ENCODE measurements at places on chromosomes 6 and 20.

- no peak for DNase-seq
These were observed 3.2 kb downstream of the PRRT1 start for GRCh38 chr6:32148289-32149091.

GRCh38 chr6:35980991-35981645 is 43.3 kb downstream of the SLC26A8 start:
- DNase-seq, result no peak

DNA sequence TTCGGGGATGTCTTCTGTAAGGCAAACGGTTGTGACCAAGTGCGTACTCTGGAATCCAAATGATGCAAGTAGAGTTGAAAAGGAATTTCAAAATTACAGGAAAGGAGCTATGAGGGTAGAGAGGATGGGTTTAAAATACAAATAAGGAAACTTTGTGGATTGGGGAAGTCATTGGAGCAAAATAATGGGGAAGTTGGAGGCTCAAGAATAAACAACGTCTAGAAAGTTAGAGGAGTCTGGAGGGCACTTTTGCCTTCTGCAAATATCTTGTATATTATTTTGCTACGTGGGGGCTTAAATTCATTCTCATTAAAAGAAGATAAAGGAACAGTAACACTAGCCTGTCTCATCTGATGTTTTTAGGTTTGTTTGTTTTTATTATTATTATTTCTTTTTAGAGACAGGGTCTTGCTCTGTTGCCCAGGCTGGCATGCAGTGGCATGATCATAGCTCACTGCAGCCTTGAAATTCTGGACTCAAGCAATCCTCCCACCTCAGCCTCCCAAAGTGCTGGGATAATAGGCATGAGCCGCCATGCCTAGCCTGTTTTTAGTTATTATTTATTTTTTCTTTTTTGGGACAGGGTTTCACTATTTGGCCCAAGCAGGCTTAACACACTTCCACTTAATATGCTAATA is 55.0 kb upstream of the TNFAIP3 start:
- DNase-seq, result no peak

DNA sequence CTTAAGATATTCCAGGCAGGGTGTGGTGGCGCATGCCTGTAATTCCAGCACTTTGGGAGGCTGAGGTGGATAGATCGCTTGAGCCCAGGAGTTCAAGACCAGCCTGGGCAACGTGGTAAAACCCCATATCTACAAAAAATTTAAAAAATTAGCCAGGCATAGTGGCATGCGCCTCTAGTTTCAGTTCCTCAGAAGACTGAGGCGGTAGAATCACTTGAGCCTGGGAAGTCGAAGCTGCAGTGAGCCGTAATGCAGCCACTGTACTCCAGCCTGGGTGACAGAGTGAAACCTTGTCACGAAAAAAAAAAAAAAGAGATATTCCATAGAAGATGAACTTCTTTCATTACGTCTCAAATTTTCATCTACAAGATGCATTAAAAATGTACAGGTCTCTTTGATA is 46.7 kb upstream of the ISM1 start:
- no peak for DNase-seq

DNA sequence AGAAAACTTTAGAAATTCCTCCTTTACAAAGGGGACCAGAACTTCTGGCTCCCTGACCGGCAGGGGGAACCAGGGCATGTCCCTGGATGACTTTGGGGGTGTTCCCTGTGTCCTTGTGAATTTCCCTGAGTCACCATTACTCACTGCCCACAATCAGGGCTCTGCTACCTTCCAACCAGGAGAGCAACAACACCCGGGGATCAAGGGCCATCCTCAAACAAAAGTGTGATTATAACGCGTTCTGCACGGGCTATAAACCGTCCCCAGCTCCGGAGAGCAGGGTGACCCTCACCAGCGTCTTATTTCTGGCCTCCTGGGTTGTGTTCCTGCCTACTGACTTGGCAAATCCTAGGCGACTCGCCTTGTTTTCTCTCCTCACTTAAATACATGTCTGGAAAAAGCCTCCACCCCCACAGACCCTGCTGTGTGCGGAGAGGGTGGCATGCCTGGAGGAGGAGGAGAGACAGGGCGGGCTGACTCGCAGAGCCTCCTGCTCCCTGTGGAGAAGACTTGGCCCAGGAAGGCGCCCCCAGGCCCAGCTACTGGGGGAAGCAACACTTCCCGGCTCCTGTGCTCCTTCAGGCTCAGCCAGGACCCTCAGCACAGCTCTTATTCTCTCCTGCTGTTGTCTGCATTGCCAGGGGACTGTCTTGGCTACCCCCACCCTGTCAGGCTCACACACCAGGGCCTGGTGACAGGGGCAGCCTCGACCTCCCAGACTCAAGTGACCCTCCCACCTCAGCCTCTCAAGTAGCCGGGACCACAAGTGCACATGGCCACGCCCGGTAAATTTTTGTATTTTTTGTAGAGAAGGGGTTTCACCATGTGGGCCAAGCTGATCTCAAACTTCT is 54.1 kb downstream of the FGD2 start:
- peak; percentile 96 for DNase-seq

- no peak for DNase-seq
These were observed 20.3 kb upstream of the KCNK16 start for GRCh38 chr6:39342692-39343395.

DNA sequence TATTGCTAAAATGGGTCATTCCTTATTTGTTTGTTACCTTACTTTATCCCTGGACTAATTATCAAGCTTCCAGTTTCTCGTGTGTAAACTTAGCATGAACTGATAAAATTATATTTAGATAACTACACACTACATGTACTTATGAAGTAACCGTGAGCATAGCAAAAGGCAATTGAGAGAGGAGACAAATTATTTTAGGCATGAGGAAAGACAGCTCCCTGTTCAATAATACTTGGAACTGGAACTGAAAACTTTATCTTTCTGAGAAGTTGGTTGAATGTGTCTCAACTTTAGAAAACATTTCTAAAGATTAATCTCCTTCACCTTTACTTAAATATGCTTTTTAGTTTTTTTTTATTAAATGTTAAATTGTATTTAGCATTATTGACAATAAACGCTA is 11.4 kb downstream of the CRISP3 start:
- DNase-seq, result no peak

DNA sequence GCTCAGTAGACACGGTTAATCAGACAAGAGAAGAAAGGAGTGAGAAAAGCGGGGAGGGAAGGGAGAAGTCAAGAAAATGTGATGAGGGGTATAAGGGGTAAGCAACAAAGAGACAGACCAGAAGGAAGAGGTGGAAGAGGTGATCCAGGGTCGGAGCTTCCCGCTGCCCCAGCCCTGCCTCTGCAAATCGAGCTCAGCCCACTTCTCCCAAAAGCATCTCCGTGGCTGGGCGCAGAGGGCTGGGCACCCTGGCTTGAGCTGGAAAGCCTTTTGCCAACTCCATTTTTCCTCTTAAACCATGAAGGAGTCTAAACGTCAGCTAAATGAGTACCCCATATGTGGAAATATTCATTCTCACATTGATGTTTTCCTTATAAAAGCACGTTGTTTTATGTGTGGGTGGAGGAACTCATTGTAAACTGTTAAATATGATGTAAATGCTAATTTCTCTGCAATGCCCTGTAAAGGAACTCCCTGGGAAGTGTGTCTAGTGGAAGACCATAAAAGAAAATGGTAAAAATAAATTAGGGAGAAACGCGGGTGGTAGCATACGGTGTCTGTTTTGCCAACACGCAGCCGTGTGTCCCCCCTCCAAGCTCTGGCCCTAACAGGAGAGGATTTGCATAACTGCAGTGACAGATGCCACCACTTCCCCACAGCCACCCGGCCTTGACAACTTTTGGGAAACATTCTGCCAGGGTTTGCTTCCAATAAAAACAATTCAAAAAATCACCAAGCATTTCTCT is 55.2 kb upstream of the MAFB start:
- DNase-seq, result no peak

GRCh38 chr6:20805021-20805420 is 270.8 kb downstream of the CDKAL1 start:
- no peak for DNase-seq

DNA sequence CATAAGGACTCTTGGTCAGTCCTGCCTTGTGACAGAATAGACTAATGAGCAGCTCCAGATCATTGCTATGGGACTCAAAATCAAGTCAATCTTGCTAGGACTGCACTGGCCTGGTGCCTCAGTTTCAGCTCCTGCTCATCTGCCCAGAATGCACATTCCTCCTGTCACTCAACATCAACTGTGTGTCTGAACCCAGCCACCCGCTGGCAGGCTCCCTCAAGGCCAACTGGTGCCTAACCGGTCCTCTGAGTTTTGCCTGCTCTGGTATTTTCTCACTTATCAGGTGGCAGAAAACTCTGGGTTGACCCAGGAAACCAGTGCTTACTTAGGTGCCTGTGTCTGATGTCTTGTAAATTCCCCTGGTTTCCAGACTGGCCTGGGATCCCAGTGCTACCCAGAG is 297.7 kb downstream of the DHX35 start:
- no peak for DNase-seq

- DNase-seq, result peak; percentile 29
These were observed 8.3 kb downstream of the MDGA1 start for GRCh38 chr6:37689381-37689780.

GRCh38 chr6:56652994-56653393 is 10.3 kb upstream of the DST start:
- peak; percentile 87 for DNase-seq

GRCh38 chr6:41489120-41489851 is 56.9 kb upstream of the FOXP4 start:
- peak; percentile 81 for DNase-seq

- DNase-seq, result no peak
These were observed 33.1 kb downstream of the PXDC1 start for GRCh38 chr6:3718407-3718806.

DNA sequence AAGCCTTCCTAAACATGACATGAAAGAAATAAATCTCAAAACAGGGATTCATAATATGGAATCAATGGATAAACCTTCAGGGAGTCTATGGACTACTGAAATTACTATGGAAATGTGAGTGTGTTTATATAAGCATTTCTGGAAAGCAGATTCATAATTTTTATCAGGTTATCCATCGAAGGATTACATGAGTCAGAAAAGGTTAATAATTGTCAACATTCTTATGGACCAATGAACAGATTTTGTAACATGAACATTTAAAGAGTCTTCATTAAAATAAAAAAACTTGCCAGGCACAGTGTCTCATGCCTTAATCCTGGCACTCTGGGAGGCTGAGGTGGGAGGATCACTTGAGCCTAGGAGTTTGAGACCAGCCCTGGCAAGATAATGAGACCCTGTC is 84.8 kb downstream of the AHI1 start:
- no peak for DNase-seq

GRCh38 chr20:44780226-44780625 is 30.1 kb downstream of the RIMS4 start:
- DNase-seq, result no peak

- no peak for DNase-seq
These were observed 48.3 kb downstream of the PPP1R16B start for GRCh38 chr20:38853759-38854158.

GRCh38 chr6:109034526-109034925 is 60.1 kb downstream of the SESN1 start:
- DNase-seq, result peak; percentile 40

DNA sequence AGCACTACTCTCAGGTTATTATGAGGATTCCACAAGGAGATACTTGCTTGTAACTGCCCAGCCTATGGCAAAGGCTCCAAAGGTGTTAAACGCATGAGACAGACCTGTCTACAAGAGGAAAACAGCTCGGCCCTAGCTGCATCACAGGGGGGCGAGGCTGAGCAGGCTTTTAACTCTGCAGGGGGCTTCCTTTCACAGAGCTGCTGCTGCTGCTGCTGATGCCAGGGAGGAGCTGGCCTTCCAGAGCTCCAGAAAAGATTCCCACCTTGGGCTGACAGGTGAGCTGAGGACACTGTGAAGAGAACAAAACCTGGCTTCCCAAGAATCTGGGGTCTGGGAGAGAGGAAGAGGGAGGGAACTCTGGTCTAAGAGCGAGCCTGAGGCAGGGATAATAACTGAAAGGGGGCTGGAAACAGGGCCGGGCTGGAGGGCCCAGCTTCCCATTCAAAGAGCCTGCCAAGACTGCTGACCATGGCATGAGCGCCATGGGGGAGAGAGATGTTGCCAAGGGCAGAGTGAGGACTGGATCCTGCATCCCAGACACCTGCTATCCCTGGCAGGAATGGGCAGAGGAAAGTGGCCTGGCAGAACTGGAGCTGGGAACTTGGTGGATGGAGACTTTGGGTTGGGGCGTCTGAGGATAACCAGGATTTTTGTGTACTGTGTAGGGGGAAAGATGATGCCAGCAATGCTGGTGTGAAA is 211.1 kb upstream of the LRFN2 start:
- peak; percentile 80 for DNase-seq

DNA sequence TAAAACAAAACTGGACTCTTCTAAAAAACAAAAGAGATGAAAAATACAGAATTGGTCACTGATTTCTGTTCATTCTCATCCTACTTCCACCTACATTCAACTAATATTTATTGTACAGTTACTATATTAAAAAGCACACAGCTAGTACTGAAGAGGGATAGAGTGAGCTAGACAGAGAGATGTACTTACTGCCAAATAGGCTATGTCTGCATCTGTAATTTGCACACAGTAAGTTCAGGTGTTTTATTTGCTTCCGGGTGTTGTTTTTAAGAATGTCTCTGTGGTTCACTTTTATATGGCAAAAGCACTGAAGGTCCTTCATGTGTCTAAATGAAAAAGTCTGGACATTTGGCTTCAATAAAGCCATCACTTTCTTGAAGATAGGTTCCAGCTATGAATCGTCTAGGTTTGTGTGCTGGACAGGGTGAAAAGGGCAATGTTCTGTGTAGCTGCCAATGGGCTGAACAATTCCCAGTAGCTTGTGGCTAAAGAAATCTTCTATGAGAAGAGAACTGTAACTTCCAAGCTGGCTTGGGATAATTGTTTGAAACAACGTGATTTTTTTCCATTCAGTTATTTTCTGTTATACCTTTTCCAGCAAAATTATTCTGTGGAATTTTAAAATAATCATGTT is 47.3 kb downstream of the EPB41L2 start:
- DNase-seq, result no peak

DNA sequence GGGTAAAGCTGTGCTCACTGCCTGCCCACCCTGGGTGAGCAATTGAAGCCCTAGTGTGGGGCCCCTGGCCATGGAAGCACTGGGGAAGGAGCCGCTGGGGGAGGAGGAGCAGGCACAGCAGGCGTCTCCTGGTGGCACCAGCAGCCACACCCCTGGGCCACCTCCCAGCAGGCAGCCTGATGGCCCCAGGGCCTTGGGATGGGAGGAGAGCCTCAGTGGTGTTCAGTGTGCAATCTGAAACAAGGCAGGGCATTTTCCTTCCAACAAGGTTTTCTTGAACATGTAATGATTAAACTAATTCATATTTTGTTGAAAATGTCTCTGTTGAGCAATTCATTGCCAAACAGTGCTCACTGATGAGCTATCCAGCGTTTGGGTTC is 151.0 kb downstream of the ZDHHC14 start:
- peak; percentile 50 for DNase-seq

GRCh38 chr6:163148451-163149278 is 265.9 kb upstream of the QKI start:
- DNase-seq, result no peak

- no peak for DNase-seq
These were observed 903.9 kb upstream of the MAP3K7 start for GRCh38 chr6:91490671-91491301.

DNA sequence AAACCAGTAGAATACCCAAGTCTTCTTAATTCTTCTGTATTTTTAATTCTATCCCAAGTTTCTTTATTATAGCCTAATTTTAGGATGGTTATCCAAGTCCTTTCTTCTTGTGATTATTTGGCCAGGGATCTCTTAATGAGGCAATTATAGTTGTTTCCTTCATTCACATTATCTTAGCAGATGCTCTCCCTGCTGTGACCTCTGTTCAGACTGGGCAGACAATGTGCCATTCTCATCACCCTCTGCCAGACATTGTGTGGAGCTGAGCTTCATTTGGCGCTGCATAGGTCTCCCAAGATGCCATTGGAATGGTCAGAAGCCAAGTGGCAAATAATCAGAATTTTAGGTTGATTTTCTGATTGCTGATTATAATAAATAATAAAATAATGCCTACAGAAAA is 79.4 kb downstream of the LIN28B start:
- DNase-seq, result peak; percentile 86
